ENCODE measurements at places on chromosomes 11 and 22.
A peak's percentile ranks its signal among the peaks of the same experiment; 100 is the strongest.

GRCh38 chr11:102830001-102830727 lies 13.2 kb downstream of the MMP3 start:
- DNase-seq: no peak

DNA sequence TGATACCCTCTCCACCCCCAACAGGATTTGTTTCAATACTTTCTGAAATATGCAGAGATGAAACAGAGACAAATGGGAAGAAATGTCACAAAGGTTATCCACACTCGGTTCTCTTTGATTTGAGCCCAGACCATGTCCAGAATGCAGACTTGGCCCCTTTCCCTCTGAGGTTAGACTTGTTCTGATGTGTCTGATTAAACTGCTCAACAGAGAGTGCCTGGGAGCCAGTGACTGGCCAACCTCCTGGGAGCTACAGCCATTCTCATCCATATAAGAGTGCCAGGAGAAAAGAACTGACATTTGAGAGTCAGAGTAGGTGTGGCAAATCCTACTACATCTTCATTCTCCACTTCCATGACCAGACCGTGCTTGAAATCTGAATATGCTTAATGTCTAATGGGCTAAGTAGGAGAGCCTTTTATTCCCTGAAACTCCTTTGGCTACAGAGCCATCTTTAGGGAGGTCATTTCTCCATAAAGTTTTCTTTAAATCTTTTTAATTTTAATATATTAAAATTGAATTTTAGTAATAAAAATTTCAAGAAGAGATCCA lies 201.4 kb downstream of the BLID start:
- DNase-seq: no peak

DNA sequence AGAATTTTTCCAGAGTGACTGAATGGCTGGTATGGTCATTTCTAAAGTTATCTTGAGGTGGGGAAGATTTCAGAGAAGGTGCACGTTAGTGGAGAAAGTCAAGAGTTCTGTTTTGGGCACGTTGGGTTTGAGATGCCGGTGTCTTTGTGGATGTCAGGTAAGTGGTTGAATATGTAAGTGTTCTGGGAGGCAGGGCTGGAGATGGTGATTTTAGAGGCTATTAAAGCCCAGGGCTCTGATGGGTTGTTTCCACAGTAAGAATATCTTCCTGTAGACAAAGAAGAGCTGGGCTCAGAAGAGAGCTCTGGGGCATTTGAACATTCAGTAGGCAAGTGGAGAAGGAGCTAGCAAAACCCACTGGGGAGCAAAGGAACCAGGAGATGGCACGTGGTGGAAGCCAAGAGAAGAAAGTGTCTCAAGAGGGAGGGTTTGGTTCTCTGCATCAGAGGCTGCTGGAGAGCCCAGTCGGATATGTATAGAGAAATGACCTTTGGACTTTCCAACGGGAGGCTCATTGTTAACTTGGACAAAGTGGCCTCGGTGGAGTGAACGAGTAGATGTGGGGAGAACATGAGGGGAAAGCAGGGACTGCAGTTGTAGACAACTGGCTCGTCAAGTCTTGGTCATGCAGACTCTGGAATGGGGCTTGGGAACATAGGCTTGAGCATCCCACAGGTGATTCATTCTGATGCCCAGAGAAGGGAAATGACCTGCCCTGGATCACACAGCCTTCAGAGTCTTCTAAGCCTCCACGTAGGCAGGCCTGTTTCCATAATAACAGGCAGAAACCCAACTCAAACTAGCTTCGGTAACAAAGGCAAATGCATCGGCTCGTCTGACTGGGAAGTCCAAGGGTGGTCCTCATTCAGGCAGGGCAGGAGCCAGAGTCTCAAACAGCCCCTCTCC lies 98.4 kb upstream of the PARVA start:
- no peak for DNase-seq

DNA sequence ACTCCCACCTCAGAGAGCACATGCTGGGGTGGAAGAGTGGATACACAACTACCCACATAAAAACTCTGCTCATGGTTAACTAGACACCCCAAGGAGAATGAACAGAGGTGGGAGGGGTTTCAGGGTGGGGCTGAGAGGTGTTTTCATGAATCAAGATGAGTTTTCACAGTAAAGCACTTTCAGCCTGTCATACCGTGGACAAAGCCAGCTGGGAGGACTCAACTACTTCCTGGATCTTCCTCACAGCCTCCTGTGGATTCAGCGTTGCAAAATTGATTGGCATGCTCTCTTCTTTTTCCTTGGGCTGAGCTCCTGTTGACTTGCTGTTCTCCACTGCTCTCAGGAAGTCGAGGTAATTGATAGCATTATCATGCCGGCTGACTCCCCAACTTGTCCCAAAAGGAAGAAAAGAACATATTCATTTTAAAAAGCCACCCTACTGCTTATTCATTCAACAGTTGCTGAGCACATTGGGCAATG lies 168.5 kb downstream of the MPPED1 start:
- no peak for DNase-seq

DNA sequence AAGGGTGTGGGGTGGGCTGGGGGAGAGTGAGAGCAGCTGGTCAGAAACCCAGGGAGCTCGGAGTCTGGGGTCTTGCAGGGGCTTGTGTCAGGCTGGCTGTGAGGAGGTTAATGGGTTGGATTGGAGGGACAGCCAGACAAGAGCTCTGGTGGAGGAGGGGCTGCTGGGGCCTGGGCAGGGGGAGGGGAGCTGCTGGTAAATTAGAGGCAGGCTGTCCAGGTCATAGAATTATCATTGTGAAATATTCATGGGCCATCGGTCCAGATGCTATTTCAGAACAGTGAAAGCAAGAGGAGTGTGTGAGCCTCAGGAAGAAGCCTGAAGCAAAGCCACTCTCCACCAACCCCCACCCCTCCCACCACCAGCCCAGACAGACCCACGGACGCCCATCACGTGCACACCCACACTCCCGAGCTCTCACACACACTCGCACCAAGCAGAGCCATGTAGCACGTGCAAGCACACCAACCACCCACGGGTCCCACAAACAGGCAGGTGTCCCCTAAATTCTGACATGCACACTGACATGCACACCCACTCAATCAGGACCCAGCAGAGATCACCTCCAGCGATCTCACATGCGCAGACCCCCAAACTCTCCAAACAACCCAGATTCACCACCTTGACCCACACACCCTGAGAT lies 18.8 kb downstream of the RTN4RL2 start:
- no peak for DNase-seq

GRCh38 chr22:36017651-36018091 lies 11.0 kb downstream of the RBFOX2 start:
- DNase-seq: no peak

DNA sequence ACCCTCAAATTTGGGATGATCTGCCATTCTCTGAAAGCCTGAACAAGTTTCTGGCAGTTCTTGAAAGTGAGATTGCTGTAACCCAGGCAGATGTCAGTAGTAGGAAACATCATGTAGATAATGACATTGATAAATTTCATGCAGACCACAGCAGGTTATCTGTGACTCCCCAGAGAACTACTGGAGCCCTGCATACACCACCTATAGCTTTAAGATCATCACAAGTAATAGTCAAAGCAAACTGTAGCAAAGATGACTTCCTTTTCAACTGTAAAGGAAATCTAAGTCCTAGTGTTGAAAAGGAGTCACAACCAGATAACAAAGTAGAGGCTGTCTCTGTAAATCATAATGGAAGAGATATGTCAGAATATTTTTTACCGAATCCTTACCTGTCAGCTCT lies 31.0 kb downstream of the DDIAS start:
- no peak for DNase-seq

DNA sequence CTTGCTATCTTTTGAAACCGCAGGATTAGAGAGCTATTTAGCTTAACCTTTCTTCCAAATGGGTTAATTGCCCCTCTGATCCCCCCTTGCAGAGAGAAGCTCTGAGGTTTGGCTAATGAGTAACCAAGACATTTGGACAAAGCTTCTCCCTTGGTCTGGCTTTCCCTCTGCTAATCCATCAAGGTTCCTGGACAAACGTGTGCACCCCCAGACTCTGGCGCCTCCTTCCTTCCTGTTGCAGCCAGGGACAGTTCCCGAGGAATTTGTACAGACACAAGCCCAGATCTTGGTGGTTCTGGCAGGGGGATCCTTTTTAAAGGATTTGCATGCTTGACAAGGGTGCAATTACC lies 1.6 kb downstream of the KIAA1671 start:
- no peak for DNase-seq

GRCh38 chr11:10592331-10592730 lies 23.9 kb upstream of the LYVE1 start:
- DNase-seq: peak; percentile 84

GRCh38 chr11:46776878-46777277 lies 57.9 kb downstream of the F2 start:
- no peak for DNase-seq

DNA sequence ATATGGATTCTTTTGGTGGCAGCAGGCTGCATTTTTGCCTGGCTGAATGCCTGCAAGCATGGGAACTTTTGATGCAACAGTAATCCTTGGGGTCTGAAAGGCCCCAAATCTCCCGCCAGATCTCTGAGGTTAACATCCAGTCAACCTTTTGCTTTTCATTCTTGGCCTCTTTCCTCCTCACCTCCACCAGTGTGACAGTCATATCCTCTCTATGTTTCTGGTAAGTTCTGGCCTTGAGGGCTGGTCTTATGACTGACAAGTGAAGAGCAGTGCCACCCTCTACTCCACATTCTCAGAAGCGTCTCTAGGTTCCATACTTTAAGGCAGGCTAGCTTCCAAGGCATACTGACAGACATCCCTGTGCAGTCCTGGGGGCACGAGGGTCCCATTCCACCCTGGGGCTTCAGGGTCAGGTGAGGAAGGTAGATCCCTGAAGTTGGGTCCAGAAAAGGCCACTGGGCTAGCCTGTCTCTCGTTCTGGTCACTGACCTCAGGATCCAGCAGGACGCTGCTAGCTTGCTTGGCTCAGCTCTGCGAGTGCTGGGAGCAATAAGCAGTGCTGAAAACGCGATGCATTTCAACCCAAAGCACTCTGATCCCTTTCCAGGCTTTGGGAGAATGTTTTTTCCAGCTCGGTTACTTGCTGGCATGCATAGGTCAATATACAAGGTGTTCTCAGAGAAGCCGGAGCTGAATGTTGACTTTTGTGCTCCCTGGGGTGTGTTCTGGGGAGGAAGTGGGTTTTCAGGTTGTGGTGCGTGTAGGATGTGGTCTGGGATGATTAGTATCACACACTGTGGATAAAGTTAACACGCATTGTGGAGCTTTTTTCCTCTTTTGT lies 75.2 kb downstream of the PTPRJ start:
- DNase-seq: no peak

Measured in AG04450 (cell line).